Naive thymus-derived CD8-positive, alpha-beta T cell (primary cell): ENCODE measurements at places on chromosomes 2 and 18. TPM values are rescaled to one million over a fixed set of nuclear protein-coding genes. Genes with fewer than 3 reads are reported as not detected.

Gene LIMS3
- polyA plus RNA-seq = 0.48 TPM

Gene ANKAR
- polyA plus RNA-seq = 3.6 TPM

- DNase-seq = no peak
Observed at GRCh38 chr18:50644146-50644545, 84.3 kb downstream of the MAPK4 start.

Gene MEP1B
- not detected for polyA plus RNA-seq

DNA sequence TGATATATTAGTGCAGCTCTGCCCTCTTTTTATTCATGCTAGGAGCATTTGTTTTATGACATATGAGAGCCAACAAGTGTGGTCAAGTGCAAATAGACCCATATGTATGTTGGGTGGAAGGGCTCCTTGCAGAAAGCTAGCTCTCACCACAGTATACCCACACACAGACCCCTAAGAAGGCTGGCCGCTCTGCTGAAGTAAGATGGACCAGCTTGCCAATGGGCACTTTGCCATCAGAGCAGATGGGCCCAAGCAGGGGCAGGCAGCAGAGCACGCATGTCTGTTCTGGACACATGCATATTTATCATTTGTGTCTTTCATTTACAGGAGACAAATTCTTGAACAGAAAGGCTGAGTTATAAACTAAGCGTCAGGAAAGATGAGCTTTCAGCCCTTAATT is 187.5 kb upstream of the DTNA start:
- DNase-seq = no peak

Gene KCNG2
- not detected for polyA plus RNA-seq

GRCh38 chr18:21359746-21360145 is 117.7 kb downstream of the GREB1L start:
- DNase-seq = no peak

Gene DSC2
- polyA plus RNA-seq = not detected

Gene CSRNP3
- polyA plus RNA-seq = not detected

Gene PTPRN
- polyA plus RNA-seq = 0.31 TPM
